ENCODE measurements at places on chromosomes 2 and 18. TPM values are rescaled to one million over a fixed set of nuclear protein-coding genes. Genes with fewer than 3 reads are reported as not detected.

The MAL gene
- total RNA-seq: 0.26 TPM

The SPATA3 gene
- not detected for total RNA-seq

The LHCGR gene
- not detected for total RNA-seq

The TEKT4 gene
- not detected for total RNA-seq

The DSG4 gene
- not detected for total RNA-seq

The CNGA3 gene
- total RNA-seq: 0.02 TPM

The ICOS gene
- total RNA-seq: not detected

The RGPD4 gene
- not detected for total RNA-seq

The ABCG8 gene
- not detected for total RNA-seq

The GRB14 gene
- total RNA-seq: 5.1 TPM

The FSIP2 gene
- total RNA-seq: 0.01 TPM

The PRSS56 gene
- total RNA-seq: 0.10 TPM

The LCT gene
- total RNA-seq: 0.03 TPM

The NCKAP5 gene
- 0.76 TPM for total RNA-seq

The ACMSD gene
- not detected for total RNA-seq

The L3MBTL4 gene
- total RNA-seq: 0.05 TPM

The ITPRIPL1 gene
- not detected for total RNA-seq

The TUBA4B gene
- 0.10 TPM for total RNA-seq

The MOB1A gene
- 79.0 TPM for total RNA-seq

The ITGA4 gene
- 1.4 TPM for total RNA-seq

The CFAP221 gene
- 0.14 TPM for total RNA-seq

The NEUROD1 gene
- total RNA-seq: not detected

The GPR39 gene
- total RNA-seq: 7.5 TPM

The OR6B2 gene
- total RNA-seq: not detected

The CYS1 gene
- 1.7 TPM for total RNA-seq

The PLEK gene
- total RNA-seq: not detected

The PAX8 gene
- 0.98 TPM for total RNA-seq

The ZBTB14 gene
- total RNA-seq: 7.8 TPM

The FER1L5 gene
- total RNA-seq: not detected

The EFEMP1 gene
- total RNA-seq: 39.6 TPM

The MAP3K19 gene
- not detected for total RNA-seq

The CACNB4 gene
- total RNA-seq: 0.14 TPM

The SERPINB11 gene
- total RNA-seq: 0.03 TPM

The ELOA2 gene
- total RNA-seq: not detected

The SLC11A1 gene
- total RNA-seq: 0.21 TPM

The BOLL gene
- not detected for total RNA-seq

The NDC80 gene
- 10.9 TPM for total RNA-seq

The C2orf72 gene
- 7.5 TPM for total RNA-seq

The GAREM1 gene
- 5.6 TPM for total RNA-seq

The RNF181 gene
- total RNA-seq: 193 TPM

The NFATC1 gene
- total RNA-seq: 6.9 TPM

The POTEI gene
- 0.01 TPM for total RNA-seq

The DHRS9 gene
- total RNA-seq: 3.3 TPM

The SERPINB3 gene
- total RNA-seq: 0.06 TPM

The RTP5 gene
- not detected for total RNA-seq

The SIGLEC15 gene
- 0.06 TPM for total RNA-seq

The LIMS2 gene
- total RNA-seq: 10.2 TPM

Measured in A549 treated with AZD2906 at 1 μM for 4 hours (cell line).